HCT116 (cell line): ENCODE measurements at places on chromosomes 3 and 15.

DNA sequence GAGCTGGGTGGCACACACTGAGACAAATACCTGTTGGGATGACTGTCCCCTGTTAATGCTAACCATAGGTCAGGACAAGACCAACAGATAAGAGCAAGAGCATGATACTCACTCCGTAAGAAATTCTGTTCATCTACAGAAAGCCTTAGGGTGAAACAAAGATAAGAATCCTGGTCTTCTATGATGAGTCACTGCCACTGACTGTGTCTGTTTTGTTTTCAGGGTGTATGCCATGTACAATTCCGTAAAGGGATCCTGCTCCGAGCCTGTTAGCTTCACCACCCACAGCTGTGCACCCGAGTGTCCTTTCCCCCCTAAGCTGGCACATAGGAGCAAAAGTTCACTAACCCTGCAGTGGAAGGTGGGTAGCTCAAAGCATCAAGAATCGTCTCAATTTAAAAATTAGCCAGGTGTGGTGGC is 141.1 kb downstream of the GHSR start:
- DNase-seq = no peak

- DNase-seq = no peak
Observed at GRCh38 chr15:47757331-47757730, 40.0 kb downstream of the SEMA6D start.

DNA sequence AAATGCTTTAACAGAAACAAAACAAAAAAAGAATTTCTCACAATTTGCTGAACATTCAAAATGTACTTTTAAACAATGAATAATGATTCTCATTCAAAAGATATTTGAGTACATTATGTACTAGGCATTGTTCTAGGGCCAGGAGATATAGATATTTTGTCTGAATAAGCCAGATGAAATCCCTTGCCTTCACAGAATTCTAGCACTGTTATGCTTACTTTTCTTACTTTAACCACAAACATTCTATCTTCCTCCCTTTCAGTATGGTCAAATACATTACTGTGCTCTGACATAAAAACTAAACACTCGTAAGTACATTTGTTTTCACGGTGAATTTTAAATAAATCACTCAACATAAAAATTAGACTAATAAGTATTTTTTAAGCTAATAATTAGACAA is 116.7 kb downstream of the ADAM10 start:
- DNase-seq = no peak

GRCh38 chr15:85702321-85703101 is 92.2 kb downstream of the KLHL25 start:
- no peak for DNase-seq

DNA sequence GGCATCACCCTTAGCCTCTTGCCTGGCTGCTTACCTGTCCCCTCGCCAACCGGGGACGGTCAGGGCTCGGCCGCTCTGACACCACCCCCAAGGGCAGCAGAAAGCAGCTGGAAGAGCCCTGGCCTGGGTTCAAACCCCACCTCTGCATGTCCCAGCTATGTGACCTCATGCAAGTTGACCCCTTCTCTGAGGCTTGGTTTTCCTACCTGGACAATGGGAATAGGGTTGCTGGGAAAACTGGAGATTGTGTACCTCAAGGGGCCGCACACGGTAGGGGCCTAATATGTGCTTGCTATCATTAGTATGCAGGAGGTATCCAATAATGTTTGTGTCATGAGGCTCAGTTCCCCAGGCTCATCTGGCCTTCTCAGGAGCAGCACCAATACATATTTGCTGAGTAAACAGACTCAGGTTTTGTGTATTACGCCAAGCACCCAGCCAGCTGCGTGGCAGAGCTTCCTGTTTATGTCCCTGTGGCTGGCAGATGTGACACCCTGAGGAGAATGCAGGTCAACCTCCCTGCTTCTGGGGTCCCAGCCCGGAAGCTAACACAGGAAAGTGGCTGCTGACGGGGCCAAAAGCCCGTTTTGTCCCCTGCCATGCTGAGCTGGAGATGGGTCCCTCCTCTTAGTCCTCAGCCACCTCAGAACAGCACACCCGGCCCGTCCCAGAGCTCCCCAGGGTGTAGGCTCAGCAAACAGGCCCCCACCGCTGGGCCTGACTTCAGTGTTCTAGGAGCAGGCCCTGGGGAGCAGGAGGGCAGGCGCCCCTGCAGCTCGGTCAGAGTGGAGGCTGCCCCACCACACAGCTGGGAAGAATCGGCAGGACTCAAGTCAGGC is 29.7 kb downstream of the PLXND1 start:
- DNase-seq = no peak
